Stimulated activated CD4-positive, alpha-beta T cell treated with anti-CD3 and anti-CD28 coated beads, Interleukin-4, amount 100 ng/mL, for 24 hours (primary cell): ENCODE measurements at places on chromosomes 3 and 15.

DNA sequence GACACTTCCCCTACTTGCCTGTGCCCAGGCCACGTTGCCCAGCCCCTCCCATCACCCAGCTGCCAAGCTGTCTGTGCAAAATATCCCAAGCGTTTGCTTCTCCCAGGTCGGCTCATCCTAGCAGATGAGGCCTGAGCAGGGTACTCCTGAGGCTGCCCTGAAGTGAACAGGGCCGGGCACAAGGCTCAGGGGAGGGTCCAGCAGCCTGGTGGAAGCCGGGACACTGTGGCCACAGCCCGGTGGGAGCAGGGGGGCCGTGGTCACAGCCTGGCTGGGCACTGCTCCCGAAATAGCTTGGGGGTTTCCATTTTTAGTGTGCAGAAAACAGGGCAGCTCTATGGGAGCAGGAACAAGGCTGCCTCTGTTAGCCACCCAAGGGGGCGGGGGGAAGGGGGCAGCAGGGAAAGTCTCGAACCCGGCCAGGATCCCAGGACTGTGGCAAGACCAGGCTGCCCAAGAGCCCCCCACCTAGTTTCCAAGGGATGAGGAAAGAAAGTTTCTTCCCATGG lies 3.4 kb downstream of the PLXNB1 start:
- DNase-seq, result no peak

- DNase-seq, result peak; percentile 66
Observed at GRCh38 chr15:70100474-70101341, 3.0 kb upstream of the TLE3 start.

- no peak for DNase-seq
Observed at GRCh38 chr3:140429791-140430190, 248.1 kb upstream of the TRIM42 start.

DNA sequence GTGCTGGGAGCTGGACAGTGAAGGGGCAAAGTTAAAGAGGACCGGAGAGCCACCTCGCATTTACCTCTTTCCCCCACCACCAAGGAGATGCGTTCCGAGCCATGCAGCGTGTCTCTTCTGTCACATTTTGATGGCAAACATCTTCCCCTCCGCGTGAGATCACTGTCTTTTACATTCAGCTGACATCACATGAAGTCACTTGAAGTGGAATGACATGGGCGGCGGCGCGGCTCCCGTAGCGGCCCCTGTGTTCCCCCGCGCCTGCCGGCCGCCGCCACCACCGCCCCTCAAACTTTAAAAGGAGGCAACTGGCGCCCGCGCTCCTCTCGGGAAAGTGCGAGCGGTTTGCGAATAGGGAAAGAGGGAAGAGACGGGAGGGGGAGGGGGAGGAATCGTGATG lies at the start of gene FEZF2:
FEZF2 (minus strand) TSS at position 336 of the 400 bp plus-strand sequence. CDS start 682 bp downstream, outside the sequence.
- DNase-seq, result no peak

- no peak for DNase-seq
Observed at GRCh38 chr3:117666325-117666724, 956.7 kb downstream of the TUSC7 start.

GRCh38 chr3:54331341-54331740 lies 209.0 kb downstream of the CACNA2D3 start:
- no peak for DNase-seq

DNA sequence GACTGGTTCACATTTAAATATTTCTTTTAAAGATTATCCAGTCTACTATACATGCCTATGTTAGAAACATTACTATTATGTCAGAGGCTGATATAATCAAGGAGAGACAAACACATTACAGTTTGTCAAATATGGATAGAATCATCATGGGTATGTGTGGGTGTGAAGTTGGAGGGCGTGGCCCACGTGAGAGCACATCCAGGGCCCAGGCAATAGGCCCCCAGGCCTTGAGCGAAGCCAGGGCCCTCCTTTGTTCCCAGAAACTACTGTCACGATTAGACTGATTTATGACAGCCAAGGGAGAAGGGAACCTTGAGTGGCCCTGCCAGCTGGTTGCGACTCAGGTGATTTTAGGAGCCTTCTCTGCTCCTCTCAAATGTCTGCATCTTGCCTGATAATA lies 26.9 kb upstream of the LDHAL6B start:
- no peak for DNase-seq

GRCh38 chr3:129604767-129605166 lies 1.7 kb downstream of the PLXND1 start:
- DNase-seq, result no peak

- DNase-seq, result no peak
Observed at GRCh38 chr3:140911822-140912221, 29.8 kb upstream of the SLC25A36 start.
